ENCODE measurements at places on chromosomes 6 and 20.

DNA sequence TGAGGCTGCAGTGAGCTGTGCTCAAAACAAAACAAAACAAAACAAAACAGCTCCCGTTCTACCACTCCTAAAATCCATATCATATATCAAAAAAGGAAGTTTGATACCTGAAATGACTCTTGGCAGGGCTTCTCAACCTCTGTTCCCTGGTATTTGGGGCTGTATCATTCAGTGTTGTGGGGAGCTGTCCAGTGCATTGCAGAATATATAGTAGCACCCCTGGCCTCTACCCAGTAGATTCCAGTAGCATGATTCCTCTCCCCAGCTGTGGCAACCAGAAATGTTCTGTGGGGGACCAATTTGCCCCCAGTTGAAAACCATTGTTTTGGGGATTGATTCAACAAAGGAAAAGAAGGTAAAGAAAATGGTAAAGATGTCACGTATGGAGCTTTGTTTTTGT, 238.9 kb downstream of the PRL start:
- DNase-seq, result no peak

GRCh38 chr6:7637533-7637932, 47.5 kb downstream of the SNRNP48 start:
- no peak for DNase-seq

DNA sequence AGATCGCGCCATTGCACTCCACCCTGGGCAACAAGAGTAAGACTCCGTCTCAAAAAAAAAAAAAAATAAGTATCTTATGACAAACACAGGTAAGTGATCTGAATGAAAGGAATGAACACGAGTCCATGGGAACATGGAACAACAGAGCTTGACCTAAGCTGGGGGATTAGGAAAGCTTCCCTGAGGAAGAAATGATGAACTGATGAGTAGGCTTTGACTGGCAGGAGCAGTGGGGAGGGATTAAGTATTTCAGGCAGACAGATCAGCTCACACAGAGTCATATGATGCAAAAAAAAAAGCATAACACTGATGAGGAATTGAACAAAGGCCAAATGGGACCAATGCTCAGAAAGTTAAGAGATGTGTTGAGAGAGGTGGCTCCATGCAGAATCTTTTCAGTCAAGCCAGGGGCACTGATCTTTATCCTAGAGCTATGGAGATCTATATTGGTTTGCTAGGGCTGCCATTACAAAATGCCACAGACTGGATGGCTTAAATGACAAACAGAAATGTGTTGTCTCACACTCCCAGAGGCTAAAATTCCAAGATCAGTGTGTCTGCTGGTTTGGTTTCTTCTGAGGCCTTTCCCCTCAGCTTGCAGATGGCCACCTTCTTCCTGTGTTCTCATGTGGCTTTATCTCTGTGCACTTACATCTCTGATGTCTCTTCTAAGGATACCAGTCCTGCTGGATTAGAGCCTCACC, 85.6 kb downstream of the ANKRD6 start:
- DNase-seq, result no peak

GRCh38 chr6:105015482-105015881, 58.6 kb downstream of the LIN28B start:
- no peak for DNase-seq

- no peak for DNase-seq
Observed at GRCh38 chr6:11699576-11699975, 79.0 kb downstream of the ADTRP start.

GRCh38 chr6:467111-467510, 75.6 kb downstream of the IRF4 start:
- DNase-seq, result no peak

- peak; percentile 51 for DNase-seq
Observed at GRCh38 chr20:38222231-38222922, 38.2 kb downstream of the KIAA1755 start.

- DNase-seq, result no peak
Observed at GRCh38 chr6:157528931-157529653, 148.1 kb downstream of the ZDHHC14 start.

GRCh38 chr20:3697588-3698305, 14.7 kb downstream of the SIGLEC1 start:
- DNase-seq, result no peak

DNA sequence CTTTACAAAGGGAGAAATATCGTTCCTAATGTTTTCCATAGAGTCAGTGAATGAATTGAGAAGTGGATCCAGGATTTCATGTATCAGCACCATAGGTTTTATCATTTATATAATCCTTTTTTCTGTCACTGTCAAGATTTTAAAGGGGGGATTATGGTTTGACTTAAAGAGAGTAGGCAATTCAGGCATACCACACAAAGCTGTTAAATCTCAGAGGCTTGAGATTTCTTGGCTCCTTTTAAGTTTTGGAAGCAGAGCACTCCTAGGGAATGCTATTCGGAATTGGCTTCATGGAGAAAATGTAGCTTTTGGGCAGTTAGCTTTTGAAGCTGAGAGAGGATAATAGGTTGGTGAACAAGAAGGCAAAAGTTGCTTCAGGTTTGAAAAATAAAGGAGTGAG, 274.7 kb downstream of the SOX4 start:
- DNase-seq, result no peak

- DNase-seq, result no peak
Observed at GRCh38 chr6:119308048-119308570, 41.5 kb downstream of the MAN1A1 start.

GRCh38 chr6:149985481-149985937, 21.8 kb downstream of the ULBP1 start:
- DNase-seq, result no peak

- DNase-seq, result no peak
Observed at GRCh38 chr20:19976595-19977372, 40.4 kb upstream of the NAA20 start.

DNA sequence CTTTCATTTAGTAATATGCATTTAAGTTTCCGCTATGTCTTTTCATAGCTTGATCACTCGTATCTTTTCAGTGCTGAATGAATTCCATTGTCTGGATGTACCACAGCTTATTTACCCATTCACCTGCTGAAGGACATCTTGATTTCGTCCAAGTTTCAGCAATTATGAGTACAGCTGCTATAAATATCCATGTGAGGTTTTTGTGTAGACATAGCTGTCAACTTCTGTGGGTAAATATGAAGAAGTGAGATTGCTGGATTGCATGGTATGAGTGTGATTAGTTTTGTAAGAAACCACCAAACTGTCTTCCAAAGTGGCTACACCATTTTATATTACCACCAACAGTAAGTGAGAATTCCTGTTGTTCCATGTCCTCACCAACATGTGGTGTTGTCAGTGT, 79.2 kb upstream of the STMND1 start:
- no peak for DNase-seq

- no peak for DNase-seq
Observed at GRCh38 chr6:11672256-11672655, 106.3 kb downstream of the ADTRP start.

DNA sequence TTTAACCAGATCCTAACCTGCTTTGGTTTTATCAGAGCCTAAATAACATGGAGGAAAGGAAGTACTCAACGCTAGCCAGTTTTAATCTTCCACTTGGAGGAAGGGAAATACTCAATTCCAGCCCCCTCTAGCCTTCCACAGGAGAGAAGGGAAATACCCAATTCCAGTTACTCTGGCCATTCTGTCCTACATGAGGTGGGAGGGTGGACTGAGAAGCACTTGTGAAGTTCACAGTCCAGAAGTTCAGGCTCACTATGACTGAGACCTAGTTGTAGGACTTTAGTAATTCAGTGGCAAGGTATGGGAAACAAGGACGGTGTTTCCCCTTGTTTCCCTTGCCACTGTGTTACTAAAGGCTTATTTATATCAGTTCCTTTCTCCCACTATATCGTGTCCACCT, 672.0 kb downstream of the RFPL4B start:
- DNase-seq, result no peak

DNA sequence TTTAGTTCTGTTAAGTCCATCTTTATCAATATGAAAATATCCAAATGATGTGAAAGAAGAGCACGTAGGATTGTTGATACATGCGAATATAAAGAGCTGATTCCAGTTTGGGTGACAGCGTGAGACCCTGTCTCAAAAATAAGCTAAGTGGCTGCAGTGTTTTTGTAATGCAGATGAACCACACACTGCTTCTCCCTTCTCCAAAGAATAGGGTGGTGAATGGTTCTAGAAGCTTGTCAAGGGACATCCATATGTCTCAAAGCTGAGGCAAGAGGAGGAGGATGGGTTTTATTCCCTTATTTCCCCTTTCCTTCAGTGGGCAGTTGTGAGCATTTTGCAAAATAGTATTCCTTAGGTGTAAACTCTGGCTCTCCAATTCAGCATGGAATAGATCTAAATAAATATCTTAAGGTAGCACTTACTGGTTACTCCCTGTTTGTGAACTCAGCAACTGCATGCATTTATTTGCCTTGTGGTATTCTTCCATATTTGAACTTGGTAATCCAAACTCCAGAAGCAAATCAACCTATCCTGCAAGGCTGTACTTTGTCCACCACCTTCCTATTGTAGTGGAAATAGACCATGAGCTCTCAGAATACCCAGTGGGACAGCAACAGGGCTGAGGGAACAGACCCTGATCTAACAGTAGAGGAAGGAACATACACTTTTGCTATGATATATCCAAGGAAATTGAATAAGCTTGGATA, 38.0 kb downstream of the XRN2 start:
- DNase-seq, result no peak

GRCh38 chr6:100464162-100464851, 414 bp downstream of the SIM1 start:
- no peak for DNase-seq

GRCh38 chr20:59571151-59571550, 33.2 kb upstream of the PHACTR3 start:
- no peak for DNase-seq

GRCh38 chr20:62066983-62067433, 1.3 kb upstream of the TAF4 start:
- no peak for DNase-seq

DNA sequence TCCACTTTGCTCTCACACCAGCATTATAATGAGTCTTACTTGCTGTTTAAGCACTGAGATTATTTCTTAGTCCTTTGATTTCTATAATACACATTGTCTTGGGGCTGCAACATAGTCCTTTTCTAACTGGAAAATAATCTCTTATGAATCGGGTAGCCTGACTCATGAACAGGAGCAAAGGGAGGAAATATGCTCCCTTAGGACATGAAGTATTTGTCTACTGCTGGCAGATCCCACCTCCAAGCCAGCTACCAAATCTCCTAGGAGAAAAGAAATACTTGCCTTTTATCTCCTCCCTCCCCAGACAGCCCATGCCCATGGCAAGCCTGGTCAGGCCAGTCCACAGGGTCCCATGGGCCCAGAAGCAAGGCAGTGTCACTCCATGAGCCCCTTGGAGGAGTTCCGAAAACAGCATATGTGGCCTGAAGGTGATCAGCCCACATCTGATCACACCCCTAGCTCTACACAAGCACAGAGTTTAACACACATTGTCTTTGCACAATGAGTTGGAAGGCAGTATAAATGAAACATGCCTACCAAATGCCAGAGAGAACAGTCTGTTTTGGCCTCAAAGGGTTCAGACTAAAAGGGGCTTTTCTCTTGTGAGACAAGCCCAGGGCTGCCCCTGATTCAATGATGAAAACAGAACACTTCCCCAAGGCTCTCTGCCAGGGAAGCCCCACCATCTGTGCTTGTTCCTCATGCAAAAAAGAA, 37.1 kb upstream of the SLC4A11 start:
- no peak for DNase-seq

DNA sequence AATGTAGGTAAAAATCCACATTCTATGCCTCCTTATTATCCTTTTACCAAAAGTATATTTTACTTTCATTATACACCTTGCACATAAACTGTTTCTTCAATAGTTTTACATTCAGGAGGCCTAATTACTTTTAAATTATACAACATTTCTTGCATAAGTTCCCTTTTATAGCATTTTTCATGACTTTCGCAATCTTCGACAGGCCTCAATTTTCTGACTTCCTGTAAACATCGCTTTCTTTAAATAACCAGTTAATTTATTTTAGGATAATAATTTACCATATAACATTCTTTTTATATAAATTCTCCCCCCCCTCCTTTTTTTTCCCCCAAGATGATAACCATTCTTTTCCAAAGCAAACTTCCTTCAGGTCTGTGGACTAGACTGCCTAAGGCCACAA, 9.2 kb downstream of the SLC35A1 start:
- no peak for DNase-seq

DNA sequence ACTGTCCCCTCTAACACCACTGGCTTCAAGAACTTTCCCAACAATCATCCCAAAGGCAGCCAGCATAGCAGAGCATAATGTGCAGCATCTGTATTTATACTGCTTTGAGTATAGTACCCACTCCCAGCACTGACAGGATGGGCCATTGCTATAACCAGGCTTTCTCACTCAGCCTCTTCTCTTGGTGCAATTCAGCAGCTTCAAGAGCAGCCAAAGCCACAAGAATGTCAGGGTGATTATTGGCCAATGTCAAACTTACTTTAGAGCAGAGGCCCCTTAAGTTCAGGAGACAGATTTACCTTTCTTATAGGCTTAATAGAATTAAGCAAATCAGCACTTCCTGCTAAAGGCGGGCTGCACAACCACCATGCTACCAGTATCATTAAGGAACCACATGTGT, 232.4 kb upstream of the RSPO3 start:
- DNase-seq, result no peak

DNA sequence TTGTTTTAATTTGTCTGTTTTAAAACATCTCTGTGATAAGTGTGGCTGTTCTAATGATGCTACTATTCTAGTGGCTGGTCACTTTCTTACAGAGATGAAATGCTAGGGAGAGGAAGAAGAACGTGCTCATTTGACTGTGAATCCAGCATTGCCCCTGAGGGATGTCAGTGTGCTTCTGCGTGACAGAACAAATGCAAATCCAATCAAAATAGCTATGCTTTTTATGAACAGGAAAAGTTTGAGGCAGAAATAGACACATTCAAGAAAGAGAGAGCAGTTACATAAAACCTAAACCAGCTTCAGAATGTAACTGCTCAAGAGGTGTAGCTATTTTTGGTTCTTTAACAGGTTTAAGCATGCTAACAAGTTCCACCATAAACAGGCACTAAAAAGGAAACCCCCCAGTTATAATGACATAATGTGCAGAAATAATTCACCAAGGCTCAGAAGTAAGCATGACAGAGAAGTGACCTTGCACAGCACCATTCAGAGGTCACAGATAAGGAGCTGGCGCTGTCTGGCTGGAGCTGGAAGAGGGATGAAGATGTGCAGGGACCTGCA, 385.3 kb downstream of the EPM2A start:
- DNase-seq, result no peak

GRCh38 chr6:167397712-167398111, 72.8 kb downstream of the TTLL2 start:
- DNase-seq, result no peak

- no peak for DNase-seq
Observed at GRCh38 chr20:57795342-57795697, 85.5 kb upstream of the PMEPA1 start.

GRCh38 chr20:35607003-35607735, 8.5 kb upstream of the SPAG4 start:
- DNase-seq, result no peak

- DNase-seq, result no peak
Observed at GRCh38 chr20:34200023-34200422, 41.2 kb upstream of the ASIP start.

- no peak for DNase-seq
Observed at GRCh38 chr6:125008261-125008703, 46.0 kb downstream of the RNF217 start.

- DNase-seq, result no peak
Observed at GRCh38 chr20:18276821-18277220, 11.5 kb upstream of the ZNF133 start.

- DNase-seq, result no peak
Observed at GRCh38 chr20:62316331-62317166, 13.8 kb downstream of the ADRM1 start.

GRCh38 chr6:114024746-114025145, 53.8 kb upstream of the HDAC2 start:
- no peak for DNase-seq
